ENCODE measurements at places on chromosomes 4 and X.

GRCh38 chr4:181507180-181507835 lies 735.9 kb upstream of the TENM3 start:
- DNase-seq, result no peak

DNA sequence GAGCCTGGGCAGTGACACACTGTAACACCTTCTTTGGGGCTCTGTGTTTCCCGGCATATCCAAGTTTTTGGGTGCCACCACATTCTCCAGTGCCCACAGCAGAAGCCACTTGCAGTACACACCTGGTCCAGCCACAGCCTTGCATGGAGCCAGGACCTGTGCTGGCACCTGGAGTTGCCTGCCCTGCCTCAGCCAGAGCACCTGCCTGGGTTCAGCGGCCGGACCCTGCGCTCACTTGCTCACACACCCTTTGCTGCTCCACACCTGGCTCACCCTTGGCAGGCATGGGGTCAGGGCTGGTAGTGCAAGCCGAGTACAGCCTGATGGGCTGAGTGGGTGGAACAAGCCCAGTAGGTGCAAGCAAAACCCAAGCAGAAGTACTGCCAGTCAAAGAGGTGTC lies 1511.1 kb downstream of the TECRL start:
- DNase-seq, result no peak

GRCh38 chrX:121975671-121976070 lies 928.3 kb downstream of the GLUD2 start:
- no peak for DNase-seq

- DNase-seq, result no peak
These were observed 131.9 kb downstream of the FHIP1A start for GRCh38 chr4:151540728-151541388.

GRCh38 chrX:38627683-38628082 lies 66.3 kb downstream of the TSPAN7 start:
- DNase-seq, result no peak

GRCh38 chr4:152363086-152363485 lies 172.8 kb downstream of the FBXW7 start:
- no peak for DNase-seq

DNA sequence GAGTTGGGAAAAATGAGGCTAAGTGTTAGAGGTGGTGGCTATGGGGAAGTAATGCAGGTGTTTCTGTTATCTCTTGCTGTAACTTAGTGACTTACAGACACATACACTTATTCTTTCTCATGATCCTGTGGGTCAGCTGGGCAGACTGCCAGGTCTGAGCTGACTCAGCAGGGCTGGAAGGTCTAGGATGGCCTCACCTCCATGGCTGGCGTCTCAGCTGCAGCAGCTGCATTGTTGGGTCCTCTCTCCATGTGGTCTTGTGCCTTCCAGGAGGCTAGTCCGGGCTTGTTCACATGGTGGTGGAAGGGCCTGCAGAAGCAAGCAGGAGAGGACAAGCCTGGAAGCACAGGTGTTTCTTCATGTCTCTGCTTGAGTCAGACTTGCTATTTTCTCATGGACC lies 172.7 kb downstream of the NHS start:
- no peak for DNase-seq

- no peak for DNase-seq
These were observed 86.2 kb upstream of the HS3ST1 start for GRCh38 chr4:11514779-11515419.

DNA sequence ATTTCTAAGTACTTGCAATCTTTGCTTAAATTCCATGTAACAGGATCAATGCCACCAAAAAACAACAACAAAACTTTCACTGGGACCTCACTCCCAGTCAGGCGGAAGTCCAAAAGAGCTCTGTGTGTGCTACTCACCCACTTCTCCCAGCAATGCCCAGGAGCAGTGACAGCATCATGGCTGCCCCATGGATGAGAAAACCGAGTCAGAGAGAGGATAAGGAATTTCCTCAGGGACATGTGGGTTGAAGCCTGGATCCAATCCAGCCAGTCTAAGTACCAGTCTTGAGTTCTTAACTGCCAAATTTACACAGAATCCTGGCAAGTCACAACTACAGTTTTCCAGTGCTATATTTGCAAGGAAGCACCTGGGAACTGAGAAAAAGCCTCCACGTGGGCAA lies 64.5 kb downstream of the STX18 start:
- no peak for DNase-seq

- DNase-seq, result no peak
These were observed 354.1 kb downstream of the CAMK2D start for GRCh38 chr4:113407409-113407808.

DNA sequence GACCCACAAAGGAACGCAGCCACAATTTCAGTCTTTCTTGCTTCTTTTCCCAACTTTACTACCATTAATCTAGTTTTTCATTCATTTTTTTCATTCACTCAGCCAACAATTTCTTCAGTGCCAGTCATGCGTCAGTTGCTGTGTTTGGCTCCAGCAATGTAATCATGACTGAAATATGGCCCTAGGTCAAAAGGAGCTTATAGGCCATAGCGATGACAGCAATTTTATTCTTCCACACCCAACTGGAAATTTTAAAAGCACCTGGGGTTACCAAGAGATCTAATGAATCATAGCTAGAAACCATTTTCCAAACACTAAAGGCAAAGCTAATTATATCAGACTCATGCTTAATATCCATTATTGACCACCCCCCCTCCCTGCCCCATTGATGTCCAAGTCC lies 29.8 kb upstream of the C1QTNF7 start:
- DNase-seq, result no peak

DNA sequence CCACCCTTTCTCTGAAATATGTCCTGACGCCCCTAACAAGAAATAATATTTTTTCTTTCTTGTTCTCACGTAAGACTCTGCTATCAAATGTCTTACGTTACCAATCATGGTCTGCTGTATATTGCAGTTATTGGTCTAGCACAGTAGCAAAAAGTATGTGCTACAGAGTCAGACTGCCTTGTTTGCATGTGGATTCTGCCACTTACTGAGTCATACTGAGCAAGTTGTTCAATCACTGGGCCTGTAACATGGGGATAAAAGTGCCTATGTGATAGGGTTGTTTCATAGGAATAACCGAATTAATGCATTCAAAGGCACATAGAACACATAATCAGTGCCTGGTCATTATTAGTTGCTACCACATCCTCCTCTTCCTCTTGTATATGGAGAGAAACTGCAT lies 14.1 kb downstream of the RPGR start:
- DNase-seq, result no peak

- DNase-seq, result no peak
These were observed 8.7 kb downstream of the DKK2 start for GRCh38 chr4:107027379-107027778.

GRCh38 chr4:10530137-10530786 lies 73.0 kb upstream of the ZNF518B start:
- no peak for DNase-seq

GRCh38 chr4:156193800-156194199 lies 240.1 kb upstream of the CTSO start:
- DNase-seq, result no peak

GRCh38 chr4:2928242-2929176 lies 34.7 kb downstream of the NOP14 start:
- DNase-seq, result no peak

DNA sequence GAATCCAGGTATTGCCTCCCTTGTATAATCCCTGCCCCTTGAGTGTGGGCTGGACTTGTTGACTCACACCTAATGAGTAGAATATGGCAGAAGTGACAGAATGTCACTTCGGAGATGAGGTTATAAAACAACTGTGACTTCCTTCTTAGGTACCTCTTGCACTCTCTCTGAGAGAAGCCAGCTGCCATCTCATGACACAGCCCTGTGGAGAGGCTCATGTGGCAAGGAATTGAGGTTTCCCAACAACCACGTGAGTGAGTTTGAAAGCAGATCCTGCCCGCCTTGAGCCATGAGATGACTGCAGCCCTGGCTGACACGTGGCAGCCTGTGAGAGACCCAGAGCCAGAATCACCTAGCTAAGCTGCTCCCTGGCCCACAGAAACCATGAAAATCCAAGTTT lies 13.5 kb downstream of the ASB11 start:
- DNase-seq, result no peak

GRCh38 chr4:161280929-161281328 lies 882.9 kb downstream of the FSTL5 start:
- DNase-seq, result no peak

DNA sequence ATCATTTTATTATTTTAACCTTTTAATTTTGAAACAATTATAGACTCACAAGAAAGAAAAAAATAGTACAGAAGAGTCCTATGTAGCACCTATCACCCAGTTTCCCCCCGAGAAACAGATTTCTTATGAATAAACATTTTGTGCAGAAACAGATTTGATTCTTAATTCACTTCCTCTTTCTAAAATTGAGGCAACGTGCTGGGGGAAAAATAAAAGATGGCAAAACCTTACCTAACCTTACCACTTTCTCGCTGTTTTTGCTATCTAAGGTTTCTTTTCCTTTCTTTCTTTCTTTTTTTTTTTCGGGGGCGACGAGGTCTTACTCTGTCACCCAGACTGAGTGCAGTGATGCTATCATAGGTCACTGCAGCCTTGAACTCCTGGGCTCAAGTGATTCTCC lies 4.3 kb upstream of the CLNK start:
- no peak for DNase-seq

DNA sequence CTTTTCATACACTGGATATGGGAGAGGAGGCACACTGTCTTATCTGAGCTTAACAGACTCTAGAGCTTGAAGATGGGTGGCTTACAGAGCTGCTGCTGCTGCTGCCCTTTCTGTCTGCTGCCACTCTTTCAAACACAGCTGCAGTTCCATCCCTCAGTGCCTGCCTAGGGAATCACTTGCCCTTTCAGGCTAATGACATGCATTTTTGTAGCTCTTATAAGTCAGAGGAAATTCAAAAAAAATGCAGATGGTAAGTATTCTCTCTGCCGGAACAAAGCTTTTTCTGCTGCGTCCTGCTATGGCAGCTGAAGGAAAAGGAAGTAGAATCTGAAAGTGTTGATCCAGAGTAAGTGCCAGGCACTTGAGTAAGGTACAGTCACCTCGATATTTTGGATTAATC lies 460.4 kb upstream of the DIAPH2 start:
- no peak for DNase-seq

- DNase-seq, result no peak
These were observed 195.2 kb upstream of the EPHA5 start for GRCh38 chr4:65865489-65865888.

- DNase-seq, result no peak
These were observed 48.9 kb upstream of the TEX13A start for GRCh38 chrX:105269386-105269785.

DNA sequence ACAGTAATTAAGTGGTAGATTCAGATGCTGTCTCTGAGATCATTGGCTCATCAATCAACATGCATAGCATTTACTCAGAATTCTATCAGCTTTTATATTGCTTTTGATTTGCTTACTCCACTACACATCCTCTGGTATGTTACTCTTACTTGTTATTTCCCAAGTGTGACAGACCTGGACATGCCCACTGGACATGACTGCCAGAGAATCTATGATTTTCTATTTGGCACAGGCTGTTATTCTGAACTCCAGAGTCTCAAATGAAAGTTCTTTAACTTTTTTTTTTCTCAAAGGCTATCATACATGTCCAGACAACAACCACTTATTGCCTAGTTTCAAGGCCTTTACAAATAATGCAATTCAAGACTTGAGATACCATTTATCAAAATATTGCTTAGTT lies 116.1 kb upstream of the ARHGAP24 start:
- no peak for DNase-seq

DNA sequence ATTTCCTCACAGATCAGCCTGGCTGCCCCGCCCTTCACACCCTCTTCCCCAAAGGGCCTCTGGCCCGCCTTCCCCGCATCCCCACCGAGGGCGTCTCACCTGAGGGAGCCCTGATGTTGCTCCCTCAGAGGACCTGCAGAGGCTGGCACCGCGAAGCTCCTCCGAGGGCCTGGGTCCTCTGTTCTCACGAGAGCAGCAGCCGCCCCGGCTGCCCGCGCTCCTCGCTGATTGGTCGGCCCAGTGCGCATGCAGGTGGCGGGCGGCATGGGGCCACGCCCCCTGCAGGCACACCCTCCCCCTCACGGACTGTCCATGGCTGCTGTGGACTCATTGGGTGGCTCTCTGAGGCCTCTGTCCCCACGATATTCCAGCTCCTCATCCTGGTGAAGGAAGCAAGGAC lies at the start of gene FAM9C:
FAM9C (minus strand) TSS at position 180 of the 400 bp plus-strand sequence. CDS start 831 bp downstream, outside the sequence.
- DNase-seq, result no peak

DNA sequence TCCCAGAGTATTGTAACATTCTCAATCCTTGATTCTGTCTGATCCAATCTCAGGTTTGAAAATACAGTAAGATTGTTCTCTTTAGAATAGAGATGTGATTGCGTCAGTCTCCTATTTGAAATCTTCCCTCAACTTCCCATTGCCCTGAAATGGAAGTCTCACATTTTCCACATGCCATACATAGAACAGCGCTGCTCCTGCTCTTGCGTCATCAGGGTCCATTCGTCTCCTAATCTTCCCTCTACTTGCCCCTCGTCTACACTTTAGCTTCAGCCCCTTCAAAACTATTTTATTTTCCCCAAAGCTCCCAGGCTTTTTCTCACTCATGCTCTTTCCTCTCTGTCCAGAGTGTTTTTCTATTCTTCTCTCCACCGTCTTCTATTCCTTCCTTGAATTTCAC lies 301.7 kb upstream of the MAGEB2 start:
- DNase-seq, result no peak

- no peak for DNase-seq
These were observed 10.7 kb upstream of the YIPF7 start for GRCh38 chr4:44661940-44662622.

DNA sequence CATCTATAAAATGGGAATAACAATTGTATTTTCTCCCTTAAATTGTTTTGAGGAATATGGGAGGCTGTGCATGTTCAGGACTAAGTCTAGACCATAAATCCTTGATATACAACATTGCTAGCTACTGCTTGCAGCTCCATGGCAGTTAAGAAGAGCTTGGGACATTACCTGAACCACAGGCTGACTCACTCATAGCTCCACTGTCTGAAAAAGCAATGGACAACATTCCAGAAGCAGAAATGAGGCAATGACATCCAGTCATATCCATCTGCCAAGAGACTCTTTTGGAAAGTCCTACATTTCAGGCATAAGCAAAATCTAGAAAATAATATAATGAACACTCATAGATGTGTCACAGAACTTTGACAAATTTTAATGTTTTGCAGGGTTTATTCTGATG lies 167.3 kb upstream of the LEF1 start:
- no peak for DNase-seq

- no peak for DNase-seq
These were observed 20.4 kb upstream of the GDPD2 start for GRCh38 chrX:70402721-70403120.

DNA sequence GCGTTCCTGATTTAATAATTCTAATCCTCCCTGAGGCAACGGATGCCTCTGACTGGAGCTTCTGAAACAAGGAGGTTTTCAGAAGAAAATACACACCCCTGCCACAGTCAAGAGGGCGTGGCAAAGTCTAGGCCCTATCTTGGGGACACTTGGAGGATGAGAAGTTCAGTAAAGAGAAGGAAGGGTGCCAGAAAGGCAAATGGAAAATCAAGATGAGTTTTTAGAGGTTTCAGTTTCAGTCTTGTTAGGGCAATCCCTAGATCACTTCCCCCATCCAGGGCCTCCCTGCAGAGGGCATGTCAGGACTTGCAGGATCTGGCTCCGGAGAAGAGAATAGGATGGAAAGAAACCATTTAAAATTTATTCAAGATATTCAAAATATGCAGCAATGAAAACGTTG lies 28.5 kb upstream of the FGF2 start:
- DNase-seq, result no peak

- DNase-seq, result no peak
These were observed 9.1 kb upstream of the RNF212 start for GRCh38 chr4:1122505-1122904.
